ENCODE measurements at places on chromosomes 1 and 21.

DNA sequence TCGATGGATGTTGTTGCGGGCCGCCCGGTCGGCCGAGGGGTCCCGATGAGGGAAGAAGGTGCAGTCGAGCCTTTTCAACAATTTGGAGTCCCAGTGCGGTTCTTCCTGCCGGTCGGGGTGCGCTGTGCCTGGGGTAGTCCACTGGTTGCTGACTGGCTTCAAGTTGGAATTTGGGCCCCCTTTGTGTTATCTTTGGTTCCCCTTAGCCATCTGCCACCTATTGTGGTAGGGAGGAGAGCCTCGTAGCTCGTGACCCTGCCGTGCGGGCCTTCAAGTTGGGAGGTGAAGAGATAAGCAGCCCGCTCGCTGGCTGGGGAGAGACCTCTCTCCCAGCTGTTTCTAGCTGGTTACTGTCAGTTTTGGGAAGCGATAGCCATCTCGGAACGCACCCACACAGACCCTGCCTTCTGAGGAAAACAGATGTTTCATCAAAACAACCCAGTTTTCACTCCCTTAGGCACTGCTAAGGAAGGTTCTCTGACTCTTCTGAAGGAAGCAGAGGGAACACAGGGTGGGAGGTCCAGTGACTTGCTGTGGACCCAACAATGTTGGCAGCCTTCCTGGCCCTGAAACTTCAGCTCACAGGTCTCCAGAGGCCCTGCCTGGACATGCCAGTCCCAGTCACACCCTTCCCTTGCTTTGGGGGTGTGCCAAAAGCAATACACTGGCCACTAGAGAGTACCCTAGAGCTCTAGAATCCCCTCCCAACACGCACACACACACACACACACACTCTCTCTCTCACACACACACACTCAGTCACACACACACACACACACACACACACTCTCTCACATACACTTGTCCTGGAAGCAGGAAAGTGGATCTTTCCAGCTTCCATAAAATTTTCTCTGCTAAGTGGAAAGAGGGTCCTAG is 1.0 kb downstream of the BTG2 start:
- no peak for DNase-seq

GRCh38 chr1:168466714-168467131 is 77.1 kb downstream of the XCL2 start:
- no peak for DNase-seq

GRCh38 chr1:57324388-57324787 is 99.5 kb downstream of the DAB1 start:
- no peak for DNase-seq

DNA sequence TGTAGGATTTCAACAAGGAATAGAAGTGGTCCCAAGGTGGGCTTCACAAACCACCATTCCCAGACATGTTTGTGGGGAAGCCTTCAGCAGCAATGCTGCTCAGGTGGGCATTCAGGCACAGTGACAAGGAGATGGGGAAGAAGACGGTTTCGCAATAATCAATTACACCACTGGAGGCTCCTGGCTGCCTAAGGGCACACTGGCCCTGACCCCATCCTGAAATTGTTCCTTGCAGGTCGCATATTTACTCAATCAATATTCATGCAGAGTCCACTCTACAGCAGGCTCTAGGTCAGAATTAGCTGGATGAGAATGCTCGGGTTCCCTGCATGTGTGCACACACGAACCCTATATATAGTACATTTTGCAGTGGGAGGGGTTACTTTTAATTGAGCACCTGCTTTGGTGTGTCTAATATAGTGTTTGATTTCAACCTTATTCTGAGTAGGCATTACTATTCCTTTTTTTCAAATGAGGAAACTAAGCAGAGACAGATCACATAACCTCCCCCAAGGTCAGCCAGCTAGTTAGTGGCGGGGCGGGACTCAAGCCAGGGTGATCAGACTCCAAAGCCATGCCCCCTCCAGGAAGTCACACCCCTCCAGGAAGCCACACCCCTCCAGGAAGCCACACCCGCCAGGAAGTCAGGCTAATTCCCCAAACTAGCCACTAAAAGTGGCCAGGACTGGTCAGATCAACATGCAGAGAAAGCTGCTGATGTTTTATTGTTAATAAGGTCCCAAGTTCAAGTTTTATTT is 106.5 kb downstream of the HLCS start:
- DNase-seq: no peak

DNA sequence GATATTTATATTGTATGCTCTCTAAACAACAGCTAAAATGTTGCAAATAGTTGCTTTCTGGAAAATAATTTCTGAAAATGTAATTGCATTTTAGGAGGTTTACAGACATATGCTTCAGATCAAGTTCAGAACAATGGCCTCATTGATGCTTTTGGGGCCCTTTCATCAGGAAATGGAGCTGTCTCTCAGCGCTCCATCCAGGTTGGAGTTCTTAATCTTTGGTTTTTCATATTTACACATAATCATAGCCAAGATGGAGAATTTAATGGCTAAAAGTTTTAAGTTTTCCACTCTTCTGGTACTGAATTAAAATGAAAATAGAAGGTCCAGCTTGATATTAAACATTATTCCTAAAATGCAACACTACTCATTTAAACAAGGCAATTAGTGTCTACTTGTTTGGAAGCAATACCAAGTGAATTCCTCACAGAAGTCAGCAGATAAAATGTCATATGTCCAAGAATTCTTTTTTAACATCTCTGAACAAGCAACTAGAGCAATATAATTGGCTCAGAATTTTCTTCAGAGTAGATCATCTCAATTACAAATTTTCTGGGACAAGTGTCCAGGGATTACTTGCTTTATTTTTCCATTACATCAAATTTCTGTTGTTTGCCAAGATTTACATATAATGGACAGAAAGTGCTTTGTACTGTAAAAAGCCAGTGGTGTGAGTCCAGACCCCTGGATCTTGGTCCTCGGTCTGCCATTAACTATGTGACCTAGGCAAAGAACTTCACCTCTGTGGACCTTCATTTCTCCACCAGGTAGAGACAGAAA is 22.6 kb downstream of the CLCA1 start:
- no peak for DNase-seq

DNA sequence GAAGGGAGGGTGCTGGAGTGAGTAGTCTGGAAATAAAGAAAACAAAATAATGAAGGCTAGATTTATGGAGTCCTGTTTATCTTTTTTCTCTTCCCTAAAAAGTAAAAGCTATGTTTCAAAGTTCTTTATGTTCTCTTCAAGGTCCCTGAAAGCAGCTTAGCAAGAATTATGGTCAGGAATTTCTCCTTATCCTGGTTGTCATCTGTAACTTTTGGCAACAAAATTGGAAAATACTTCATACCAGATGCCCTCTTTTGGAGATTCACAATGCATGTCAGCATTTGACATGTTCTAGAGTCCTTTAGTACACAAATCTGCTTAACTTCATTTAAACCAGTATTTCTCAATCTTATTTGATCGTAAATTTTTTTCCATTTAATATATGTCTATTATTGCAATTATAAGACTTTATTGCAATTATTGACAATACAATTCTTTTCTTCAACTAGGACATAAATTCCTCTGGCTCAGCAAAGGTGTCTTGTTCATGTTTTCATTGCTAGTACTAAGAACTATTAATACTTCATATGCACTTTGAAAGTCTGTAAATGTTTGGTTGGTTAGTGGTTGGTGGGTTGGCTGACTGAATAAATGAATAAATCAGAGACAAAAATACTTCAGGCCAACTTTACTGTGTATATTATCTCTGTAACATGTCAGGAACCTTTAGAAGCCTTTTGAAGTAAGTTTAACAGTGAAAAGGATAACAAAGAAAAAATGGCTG is 101.5 kb downstream of the ATP1B1 start:
- no peak for DNase-seq

DNA sequence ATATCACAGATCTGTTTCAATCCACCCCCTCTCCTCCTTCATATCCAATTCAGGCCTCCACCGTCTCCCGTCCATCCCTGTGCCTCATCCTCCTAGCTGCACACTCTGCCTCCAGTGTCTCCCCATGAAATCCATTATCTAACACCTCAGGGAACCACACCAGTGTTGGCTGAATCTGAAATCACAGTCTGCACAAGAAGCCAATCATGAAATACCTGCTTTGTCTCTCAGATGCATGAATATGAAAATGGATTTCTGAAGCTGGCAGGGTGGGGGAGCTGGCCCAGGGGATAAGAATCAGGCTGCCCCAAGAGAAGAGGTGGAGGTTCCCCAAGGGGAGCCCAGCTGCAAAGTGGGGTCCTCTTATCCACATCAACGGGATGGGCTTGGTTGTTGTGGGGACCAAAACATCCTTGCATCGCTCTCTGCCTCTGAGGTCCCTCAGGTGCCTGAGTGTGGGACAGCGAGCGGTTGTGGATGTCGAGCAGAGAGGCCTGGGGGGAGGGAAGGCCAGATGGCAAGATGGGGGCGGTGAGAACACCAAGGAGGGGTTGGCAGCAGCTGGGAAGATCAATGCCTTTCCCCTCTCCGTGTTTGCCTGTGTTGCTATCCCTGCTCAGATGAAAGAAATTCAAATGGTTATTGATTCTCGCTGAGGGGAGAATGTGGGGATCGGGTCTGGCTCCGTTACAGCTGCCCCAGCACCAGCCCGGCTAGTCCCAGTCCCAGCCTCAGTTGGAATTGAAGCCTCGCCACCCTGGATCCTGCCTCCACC is 237.3 kb upstream of the POU3F1 start:
- DNase-seq: no peak

DNA sequence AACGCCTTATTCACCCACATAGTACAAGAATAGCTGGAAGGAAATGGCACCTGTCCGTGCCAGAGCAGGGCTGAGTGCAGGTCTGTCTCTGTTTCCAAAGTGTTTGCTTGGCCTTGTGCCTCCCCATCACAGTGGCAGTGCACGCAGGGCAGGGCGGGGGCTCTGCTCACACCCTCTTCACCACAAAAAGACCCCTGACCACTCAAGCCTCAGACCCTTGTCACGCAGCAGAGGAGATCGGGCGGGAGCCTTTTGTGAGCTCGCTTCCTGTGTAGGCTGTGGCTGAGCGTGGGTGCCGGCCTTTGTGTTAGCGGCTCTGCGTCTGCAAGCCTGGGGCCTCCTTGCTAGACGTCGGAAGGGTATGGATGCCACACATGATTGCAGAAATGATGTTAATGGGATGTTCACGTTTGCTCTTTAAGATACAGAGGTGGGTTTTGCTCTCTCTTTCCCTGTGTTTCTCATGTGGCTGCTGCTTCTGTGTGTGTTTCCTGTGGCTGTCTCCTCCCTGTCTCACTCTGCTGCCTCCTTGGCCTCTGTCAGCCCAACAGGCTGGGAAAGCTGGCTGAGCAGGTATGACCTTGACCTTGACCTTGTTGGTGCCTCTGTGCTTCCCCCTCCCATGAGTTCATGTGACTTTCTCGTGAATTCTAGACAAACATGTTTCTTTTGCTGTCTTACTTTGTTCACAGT is 45.4 kb downstream of the S100B start:
- no peak for DNase-seq

All from NCI-H1417 treated with DMSO at 0.1 percent for 48 hours (cell line).